Lower lobe of right lung (tissue), 2 donors: ENCODE measurements at places on chromosomes 1 and 21. TPM values are rescaled to one million over a fixed set of nuclear protein-coding genes. Genes with fewer than 3 reads are reported as not detected.
A peak's percentile ranks its signal among the peaks of the same experiment; 100 is the strongest.

DNA sequence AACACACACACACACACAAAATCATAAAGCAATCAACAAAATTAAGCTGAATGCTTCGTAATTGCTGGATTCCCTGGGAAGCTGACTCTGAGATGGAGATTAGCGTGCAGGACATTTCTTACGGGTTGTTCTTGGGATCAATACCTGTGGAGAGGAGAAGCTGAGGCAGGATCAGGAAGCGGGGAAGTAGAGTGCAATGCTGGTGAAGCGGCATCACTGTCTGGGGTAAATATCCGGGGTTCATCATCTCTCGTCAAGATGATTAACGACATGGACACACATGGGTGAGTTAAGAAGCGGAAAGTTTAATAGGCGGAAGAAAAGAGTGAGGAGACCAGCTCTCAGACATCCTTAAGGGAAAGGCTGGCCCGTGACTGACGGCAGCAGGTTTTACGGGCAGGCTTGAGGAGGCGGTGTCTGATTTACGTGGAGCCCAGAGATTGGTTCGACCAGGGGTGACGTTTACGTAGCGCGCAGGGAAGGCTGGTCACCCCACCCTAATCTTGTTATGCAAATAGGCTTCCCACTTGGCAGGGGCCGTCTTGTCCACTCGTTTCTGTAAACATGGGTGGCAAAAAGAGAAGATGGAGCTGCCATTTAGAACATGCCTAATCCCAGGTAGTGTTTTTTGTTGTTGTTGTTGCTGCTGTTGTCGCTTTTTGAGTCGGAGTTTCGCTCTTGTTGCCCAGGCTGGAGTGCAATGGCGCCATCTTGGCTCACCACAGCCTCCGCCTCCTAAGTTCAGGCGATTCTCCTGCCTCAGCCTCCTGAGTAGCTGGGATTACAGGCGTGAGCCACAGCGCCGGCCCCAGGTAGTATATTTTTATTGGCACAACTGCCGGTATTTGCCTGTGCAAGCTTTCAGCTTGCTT is 135.6 kb upstream of the KCNJ15 start:
- DNase-seq = no peak

DNA sequence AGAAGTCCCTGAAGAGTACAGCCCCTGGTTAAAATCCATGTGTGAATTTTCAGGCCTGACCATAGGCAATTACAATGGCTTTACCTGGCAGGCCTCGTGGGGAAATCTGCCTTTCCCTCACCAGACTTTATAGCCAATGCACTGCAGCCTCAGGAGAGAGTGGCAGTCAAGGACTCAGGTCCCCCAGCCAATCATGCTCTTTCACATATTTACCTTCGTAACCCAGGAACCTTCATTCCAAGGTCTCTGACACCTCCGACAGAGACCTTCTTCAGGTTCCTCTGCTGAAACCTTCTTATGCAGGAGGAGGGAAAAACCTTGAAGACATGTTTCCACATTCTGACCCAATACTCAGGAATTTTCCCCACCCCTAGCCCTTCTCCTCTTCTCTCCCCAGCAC is 118.9 kb downstream of the FASLG start:
- DNase-seq = no peak

Gene ZC3H11A
- 74.0 TPM for total RNA-seq

DNA sequence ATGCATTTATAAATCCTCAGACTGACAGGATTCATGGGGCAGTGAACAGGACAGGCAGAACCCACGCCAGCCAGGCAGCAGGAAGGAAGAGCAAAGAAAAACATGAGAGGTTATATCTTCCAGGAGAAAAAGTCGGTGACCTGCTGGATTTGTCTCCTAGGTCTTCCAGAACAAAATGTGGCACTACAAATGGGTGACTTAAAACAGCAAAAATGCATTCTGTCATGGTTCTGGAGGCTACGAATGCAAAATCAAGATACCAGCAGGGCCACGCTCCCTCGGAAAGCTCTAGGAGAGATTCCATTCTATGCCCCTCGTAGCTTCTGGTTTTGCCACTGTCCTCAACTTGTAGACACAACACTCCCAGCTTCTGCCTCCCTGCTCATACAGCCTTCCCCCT is 63.4 kb downstream of the PSMG1 start:
- no peak for DNase-seq

DNA sequence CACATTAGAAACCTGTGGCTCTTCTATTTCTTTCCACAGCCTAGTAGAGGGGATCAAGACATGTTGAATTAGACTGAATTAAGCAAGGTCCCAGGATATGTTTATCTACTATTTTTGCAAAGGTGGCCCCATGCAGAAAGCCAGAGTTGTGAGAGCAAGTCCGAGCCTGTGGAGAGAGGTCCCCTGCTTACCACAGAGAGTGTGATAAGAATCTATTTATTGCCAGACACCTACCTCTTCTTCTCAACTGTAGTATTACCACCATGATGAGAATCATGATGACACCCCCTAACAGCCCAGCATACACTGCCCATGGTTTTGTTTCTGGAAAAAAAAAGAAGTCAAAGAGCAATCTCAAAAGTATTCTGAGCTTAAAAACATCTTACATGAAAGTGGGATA is 23.0 kb downstream of the SLAMF1 start:
- DNase-seq = no peak

DNA sequence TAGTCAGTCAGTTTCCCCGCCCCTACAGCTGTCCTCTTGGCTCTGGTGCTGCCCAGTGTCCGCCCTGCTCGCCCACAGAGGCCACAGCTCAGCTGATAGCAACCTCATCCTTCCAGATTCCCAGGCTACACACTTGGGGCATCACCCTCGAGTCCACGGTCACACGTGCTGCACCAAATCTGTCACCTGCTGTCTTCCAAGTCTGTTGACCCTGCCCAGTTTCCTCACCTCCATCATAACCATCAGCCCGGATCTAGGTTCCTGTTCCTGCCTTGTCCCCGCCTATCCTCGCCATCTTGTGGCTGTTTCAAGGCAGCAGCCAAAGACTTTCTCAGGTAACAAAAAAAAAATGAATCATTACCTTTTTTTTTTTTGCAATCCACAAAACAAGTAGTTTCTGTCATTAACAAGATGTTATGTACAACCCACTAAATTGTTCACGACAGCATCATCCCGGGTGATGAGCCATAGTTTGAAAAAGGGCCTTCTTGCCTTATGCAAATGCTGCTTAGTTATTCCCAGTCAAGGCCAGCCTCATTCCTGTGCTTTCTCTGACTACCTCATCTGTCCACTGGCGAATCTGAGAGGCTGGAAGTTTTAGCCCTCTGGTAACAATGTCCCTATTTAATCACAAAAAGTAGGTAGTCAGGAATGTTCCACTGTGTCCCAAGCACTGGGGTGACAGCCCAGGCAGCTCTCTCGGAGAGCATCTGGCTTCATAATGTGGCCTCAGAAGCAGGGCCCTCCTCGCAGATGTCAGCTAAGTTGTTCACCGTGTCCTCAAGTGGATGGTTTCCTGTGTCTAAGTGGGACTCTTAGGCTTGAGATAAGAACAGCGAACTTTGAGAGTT is 4.9 kb upstream of the MIIP start:
- peak; percentile 71 for DNase-seq

DNA sequence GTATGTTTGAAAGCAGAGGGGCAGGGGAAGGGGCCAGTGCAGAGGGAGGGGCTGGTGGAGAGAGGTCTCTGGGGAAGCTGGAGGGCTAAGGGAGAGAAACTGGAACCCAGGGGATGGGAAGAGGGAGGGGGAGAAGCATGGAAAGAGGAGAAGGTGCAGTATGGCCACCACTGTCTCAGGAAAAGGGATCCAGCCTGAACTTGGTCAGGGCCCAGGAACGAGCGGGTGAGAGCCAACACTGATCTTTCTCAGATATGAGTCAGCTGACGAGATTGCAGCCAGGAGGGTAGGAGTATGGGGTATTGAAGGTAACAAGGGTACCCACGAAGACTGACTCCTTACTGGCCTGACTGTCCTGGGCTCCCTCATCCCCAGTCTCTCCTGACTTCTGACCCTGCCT is 18.0 kb downstream of the TIE1 start:
- no peak for DNase-seq

GRCh38 chr1:187281085-187281484 is 452.3 kb downstream of the PLA2G4A start:
- no peak for DNase-seq

DNA sequence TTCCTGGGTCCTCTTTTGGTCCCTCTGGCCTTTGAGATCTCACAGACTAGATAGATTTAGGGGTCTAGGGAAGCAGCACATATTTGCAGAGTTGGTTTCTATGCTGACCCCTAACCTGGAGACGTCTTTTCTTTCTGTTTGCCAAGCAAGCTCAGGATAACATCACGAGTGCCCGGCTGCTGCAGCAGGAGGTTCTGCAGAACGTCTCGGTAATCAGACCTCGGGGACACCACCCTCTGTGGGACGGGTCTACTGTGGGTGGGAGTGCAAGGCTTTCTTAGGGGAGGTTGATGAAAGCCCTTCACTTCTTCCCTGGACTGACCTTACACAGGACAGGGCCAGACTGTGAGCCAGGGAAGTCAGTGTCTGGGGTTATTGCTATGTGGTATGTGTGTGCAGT is 2.9 kb downstream of the IL24 start:
- DNase-seq = no peak

GRCh38 chr1:211296396-211296795 is 30.2 kb upstream of the TRAF5 start:
- DNase-seq = no peak

DNA sequence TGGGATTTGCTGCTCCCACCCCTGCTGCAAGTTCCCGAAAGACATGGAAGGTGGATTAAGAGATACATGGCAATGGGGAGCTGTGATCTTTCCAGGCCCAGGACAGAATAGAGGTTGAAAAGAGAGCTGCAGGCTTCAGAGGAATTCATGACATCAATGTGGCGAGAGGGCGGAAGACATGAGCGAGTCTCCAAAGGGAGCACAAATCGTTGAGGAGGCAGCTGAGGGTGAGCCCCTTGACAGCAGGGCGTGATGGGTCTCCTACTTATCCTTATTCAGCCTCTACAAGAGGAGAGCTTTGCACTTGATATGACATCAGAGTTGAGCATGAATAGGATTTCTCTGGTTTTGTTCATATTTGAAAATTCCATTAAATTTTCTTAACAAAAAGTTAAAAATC is 45.5 kb upstream of the TACSTD2 start:
- no peak for DNase-seq

DNA sequence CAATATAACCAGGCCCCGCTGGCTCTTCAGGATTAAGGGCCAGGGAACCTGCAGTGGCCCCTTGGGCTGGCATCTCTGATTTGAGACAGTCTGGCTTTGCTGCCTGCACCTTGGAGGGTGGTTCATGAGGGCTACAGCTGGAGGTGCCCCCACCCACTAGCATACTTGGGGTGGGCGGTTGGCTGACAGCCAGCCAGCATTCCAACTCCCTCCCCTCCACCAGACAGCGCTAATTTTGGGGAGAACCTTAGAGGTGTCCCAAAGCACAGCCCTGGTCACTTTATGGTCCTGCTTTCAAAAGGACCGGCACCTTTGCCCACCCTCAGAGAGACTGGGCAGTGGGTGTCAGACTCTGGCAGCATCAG is 180.7 kb upstream of the VAMP3 start:
- DNase-seq = peak; percentile 32
